Activated effector memory CD4-positive, alpha-beta T cell treated with anti-CD3 and anti-CD28 coated beads, Interleukin-2, amount 50 U/mL, for 16 hours (primary cell): ENCODE measurements at places on chromosomes 6 and 20.
A peak's percentile ranks its signal among the peaks of the same experiment; 100 is the strongest.

GRCh38 chr6:111301946-111302345 lies 181.1 kb downstream of the REV3L start:
- DNase-seq, result no peak

DNA sequence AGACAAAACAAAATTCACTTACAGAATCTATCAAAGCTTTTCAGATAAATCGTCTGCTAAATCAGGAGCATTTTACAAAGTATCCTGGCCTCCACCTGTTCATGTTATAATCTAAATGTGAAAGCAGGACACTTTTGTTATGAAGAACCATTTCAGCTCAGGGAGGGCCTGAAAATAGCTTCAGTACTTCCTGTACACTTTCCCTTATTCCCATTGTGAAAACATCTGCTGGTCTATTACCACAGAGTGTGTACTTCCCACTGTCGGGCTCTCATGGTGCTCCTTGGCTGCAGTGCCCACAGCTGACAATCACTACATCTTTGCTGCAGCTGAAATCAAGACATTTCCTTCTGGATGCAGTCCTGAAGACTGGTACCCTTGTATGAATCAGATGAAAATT lies 128.1 kb downstream of the OPRM1 start:
- DNase-seq, result no peak

GRCh38 chr20:39563349-39563748 lies 601.2 kb downstream of the DHX35 start:
- DNase-seq, result no peak

DNA sequence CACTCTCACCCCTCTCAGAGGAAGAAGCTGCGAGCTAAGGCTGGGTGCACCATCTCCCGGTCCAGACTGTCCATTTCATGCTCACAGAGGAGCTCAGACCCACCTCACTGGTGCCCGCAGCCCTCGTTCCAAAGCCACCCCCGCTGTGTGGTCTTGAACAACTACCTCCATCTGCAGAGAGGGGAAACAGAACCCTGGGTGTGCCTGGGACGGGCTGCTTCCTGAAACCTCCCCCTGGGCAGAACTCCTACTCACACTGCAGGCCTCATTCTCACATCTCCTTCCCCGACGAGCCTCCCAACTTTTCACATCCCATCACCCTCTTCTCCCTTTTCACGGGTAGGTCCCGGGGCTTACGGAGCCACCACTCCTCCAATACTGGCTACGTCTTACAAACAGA lies 18.1 kb downstream of the PMEPA1 start:
- no peak for DNase-seq

DNA sequence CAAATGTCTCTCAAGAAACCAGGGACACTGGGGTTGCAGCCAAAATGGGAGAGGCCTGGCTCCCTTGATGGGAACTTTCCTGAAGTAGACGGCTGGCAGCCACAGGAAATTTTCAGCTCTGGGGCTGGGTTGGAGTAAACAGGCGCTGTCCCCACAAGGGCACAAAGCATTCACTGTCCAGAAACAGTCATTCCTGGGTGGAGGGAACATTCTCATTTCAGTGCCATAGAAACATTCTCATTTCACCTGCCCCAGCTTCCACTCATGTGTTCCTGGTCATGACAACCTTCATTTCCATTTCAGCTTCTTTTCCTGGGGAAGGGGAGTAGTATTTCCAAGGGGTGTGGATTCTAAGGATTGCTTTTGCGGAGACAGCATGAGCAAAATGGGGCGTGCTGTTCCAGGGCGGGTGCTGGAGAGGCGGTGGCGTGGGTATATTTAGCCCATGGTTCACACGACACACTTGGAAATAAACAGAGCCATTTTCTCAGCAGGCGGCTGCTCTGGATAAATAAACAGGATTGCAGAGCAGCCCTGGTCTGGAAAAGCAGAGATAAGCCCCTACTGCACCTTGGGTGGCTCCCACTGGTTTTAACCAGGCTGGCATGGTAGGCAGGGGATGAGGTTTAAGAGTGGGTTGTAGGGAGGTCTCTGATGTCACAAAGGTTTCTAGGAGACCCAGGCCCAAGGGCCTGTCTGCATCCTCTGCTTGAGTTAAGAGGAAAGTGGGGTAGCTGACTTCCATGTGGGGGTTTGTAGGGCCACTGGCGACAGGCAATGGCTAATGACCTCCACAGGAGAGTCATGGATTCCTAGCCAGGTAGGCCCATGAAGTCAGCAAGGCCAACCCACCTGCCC lies 32.9 kb downstream of the COX4I2 start:
- DNase-seq, result no peak

- DNase-seq, result no peak
These were observed 204.9 kb upstream of the PTCHD4 start for GRCh38 chr6:48315915-48316314.

GRCh38 chr6:39309942-39310531 lies 4.2 kb downstream of the KCNK17 start:
- peak; percentile 81 for DNase-seq

DNA sequence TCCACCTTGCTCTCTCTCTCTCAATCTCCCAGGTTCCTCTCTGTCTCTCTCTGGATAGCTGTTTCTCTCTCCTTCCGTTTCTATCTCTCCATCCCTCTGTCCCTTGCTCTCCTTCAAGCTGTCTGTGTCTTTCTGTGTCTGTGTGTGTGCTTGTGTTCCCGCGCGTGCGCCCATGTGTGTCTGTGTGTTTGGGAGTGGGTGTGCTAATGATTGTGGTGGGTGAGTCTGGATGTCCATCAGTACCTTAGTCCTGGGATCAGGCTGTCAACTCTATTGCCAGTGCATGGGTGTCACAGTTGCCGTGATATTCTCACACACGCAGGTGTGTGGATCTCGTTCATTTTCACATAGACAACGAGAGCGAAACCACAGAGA lies 1380.6 kb upstream of the DEFB115 start:
- DNase-seq, result peak; percentile 63

DNA sequence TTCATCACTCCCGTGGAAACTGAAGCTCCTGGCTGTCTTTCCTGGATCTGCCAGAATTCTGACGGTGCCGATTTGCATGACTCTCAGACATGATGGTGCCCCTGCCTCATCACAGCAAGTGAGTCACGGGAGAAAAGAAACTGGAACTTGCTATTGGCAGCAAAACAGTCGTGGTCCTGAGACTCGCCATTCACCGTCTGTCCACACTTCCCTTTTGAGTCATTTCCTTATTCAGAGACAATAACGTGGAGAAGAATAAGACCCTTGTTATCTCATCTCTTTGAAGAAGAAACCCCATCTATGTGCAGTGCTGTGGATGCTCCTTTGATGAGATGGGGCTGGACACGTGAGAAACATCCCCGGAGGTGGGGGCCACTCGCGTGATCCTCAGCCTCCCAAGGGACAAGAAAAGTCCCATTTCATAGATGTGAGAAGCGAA lies 4.2 kb downstream of the GPR31 start:
- no peak for DNase-seq

GRCh38 chr6:113411011-113411410 lies 446.1 kb upstream of the MARCKS start:
- no peak for DNase-seq

- DNase-seq, result no peak
These were observed 177.1 kb upstream of the MAN1A1 start for GRCh38 chr6:119526561-119527230.

DNA sequence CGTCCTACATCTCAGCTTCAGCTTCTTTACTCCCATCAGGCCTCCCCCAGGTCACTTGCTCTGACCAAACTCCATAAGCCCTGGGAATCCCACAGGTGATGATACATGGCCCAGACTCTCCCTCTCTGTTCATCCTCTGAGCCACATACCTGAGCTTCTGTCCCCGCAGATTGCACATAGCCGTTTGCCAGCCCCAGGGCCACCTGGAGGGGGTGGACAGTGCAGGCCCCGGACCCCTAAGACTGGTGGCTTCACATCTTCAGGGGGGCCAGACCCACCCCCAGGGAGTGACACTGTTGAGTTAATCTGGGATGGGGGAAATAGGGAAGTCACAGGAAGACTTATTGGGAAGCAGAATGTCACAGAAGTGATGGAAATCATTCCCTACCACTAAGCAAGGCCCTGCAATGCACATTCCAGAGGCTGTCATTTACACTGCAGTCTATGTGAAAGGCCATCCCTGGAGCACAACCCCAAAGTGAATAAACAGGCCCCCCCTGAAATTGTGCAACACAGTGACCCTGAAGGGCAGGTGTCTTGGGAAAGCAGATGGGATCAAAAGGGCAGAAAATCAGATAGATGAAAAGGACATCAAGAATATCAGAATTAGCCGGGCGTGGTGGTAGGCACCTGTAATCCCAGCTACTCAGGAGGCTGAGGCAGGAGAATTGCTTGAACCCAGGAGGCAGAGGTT lies 2.2 kb downstream of the RXRB start:
- DNase-seq, result no peak

- no peak for DNase-seq
These were observed 99.5 kb downstream of the FOXC1 start for GRCh38 chr6:1709234-1709641.

- no peak for DNase-seq
These were observed 3.3 kb downstream of the COL21A1 start for GRCh38 chr6:56244089-56244488.
